ENCODE measurements at places on chromosomes 4 and X. TPM values are rescaled to one million over a fixed set of nuclear protein-coding genes. Genes with fewer than 3 reads are reported as not detected.

- no peak overlapping the region for H3K4me3 ChIP-seq
- no peaks in the 10 kb centered on the region for H3K27me3 ChIP-seq
- no peak for DNase-seq
Observed at GRCh38 chr4:164096766-164097518, 602.5 kb downstream of the TMA16 start.

GRCh38 chr4:54902271-54902670 lies 223.1 kb downstream of the KDR start:
- no peak overlapping the region for H3K4me3 ChIP-seq
- no peaks in the 10 kb centered on the region for H3K27me3 ChIP-seq
- no peaks in the 10 kb centered on the region for H3K4me1 ChIP-seq

DNA sequence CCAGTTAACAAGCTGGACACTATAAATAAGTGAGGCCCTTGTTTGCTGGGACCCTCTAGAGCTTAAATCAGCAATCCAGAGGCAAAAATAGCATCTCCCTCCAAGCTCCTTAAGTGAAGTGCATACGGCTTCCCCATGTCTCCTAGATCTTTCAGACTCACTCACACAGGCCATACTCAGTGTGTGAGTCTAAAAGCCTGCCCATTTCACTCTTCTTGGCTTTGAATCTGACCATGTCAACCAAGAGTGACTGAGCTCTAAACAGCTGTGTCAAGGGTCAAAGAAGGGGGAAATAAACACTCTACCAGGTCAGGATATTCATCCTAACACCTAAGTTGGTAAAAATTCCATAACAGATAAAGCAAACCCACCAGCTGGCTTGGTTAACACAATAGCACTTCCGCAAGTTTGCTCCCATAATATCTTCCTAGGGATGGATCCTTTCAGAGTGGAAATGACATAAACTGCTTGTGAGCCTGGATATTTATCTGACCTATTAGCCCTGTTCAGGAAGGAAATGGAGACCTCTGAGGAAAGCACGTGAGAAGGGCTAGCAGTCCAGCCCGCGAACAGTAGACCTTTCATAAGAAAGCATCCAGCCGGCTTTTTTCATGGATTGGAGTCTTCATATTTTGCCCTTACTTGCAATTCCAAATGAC lies 65.6 kb downstream of the MID1 start:
- no peak overlapping the region for H3K4me3 ChIP-seq
- H3K36me3 ChIP-seq = no peaks in the 10 kb centered on the region
- no peak overlapping the region for H3K27ac ChIP-seq
- no peaks in the 10 kb centered on the region for H3K27me3 ChIP-seq
- H3K4me1 ChIP-seq = no peaks in the 10 kb centered on the region
- DNase-seq = no peak

DNA sequence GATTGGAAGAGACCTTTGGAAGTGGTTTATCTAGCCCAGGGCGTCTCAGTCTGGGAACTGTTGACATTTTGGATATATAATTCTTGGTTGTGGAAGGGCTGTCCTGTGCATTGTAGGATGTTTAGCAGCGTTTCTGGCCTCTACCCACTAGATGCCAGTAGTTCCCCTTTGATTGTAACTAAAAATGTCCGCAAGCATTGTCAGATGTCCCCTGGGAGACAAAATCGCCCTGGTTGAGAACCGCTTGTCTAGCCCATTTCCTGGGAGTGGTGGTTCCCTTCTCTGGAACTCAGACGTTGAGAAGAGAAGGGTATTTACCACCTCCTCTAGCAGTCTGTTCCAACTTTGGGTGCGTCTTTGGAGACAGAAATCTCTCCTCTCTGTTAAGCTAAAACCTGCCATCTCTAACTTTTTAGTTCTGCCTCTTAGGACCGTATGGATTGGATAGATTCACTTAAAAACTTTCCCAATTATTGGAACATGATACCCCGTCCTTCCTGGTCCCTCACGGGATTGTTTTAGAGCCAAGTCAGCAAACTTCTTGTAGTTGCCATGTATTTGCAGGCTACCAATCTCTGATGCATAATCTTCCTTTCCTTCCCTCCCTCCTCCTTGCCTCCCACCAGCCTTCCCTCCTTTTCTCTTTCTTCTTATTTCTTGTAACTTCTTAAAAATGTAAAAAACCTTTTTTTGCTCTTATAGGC lies 13.9 kb downstream of the TMEM165 start:
- H3K27me3 ChIP-seq = no peaks in the 10 kb centered on the region
- H3K4me1 ChIP-seq = no peaks in the 10 kb centered on the region
- no peak for DNase-seq
- no peak overlapping the region for H3K27ac ChIP-seq

DNA sequence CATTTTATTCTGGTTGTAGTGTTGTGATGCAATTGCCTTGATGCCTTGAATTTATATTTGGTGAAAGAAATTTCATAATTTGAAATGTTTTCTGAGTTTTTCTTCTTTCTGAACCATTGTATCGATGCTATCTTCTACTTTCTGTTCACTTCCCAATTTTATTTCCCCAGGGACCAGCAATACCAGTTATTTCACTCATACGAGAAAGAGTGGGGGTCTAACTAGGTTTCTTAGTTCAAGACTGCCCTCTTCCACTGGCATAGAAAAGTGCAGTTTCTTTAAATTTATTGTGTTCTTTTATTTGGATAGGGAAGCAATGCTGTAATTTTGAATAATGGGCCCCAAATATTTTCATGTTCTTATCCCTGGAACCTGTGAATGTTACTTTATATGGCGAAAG lies 544.0 kb upstream of the ADGRL3 start:
- no peaks in the 10 kb centered on the region for H3K4me1 ChIP-seq
- H3K4me3 ChIP-seq = no peak overlapping the region
- no peaks in the 10 kb centered on the region for H3K27me3 ChIP-seq
- no peak overlapping the region for H3K27ac ChIP-seq
- no peaks in the 10 kb centered on the region for H3K36me3 ChIP-seq

GRCh38 chr4:124433044-124433443 lies 279.5 kb downstream of the ANKRD50 start:
- no peak for DNase-seq
- no peak overlapping the region for H3K27ac ChIP-seq
- no peaks in the 10 kb centered on the region for H3K4me1 ChIP-seq
- H3K27me3 ChIP-seq = no peaks in the 10 kb centered on the region
- no peak overlapping the region for H3K4me3 ChIP-seq

DNA sequence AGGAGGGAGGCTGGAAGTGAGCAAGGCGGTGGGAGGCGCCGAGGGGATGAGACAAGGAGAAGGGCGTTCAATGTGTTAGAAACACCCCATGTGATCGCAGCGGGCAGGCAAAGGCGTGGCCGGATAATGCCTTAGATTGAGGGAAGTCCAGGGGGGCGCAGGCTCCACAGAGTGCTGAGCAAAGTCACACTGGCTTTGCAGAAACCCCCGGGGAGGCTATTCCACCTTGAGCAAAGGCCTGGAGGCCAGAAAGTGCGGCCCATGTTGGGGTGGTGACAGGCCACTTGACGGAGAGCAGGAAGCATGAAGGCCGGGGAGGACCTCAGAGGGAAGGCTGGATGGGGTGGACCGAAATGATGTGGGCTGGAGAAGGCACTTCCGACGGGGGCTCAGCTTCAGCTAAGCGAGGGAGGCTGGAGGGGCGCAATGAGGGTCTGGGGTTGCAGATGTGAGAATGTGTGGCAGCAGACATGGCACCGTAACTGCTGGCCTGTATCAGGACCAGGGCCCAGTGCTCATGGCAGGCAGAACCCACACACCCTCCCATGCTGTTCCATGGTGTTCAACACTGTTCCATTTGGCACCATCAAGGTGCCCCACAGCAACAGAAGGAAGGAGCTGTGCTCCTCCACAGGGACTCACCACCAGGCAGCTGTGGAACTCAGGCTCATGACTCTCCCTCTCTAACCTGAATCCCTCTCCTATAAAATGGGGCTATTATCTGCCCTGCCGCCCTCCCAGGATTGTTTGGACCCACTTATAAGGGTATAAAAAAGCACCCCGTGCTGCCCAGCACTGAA lies 50.3 kb downstream of the HMX1 start:
- no peaks in the 10 kb centered on the region for H3K4me1 ChIP-seq
- DNase-seq = no peak
- no peak overlapping the region for H3K4me3 ChIP-seq

HERC5 gene
- polyA plus RNA-seq = 2.0 TPM

HSD17B13 gene
- 0.59 TPM for polyA plus RNA-seq
